ENCODE measurements at places on chromosomes 5 and 9. TPM values are rescaled to one million over a fixed set of nuclear protein-coding genes. Genes with fewer than 3 reads are reported as not detected.

The FBP2 gene
- not detected for total RNA-seq

DNA sequence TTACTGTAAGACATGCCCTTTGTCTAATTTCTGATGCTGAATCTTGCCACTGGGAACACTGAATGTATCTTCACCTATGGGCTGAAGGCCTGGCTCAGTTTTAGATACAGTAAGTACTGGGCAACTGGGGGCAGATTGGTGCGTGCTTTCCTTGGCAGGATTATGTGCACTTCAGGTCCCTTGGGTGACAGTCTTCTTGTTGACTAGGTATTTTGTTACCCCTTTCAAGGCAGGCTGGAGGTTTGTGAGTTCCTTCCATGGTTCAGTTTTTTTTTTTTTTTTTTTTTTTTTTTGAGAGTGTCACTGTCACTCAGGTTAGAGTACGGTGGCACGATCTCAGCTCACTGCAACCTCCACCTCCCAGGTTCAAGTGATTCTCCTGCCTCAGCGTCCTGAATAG lies 7.6 kb downstream of the ZMAT2 start:
- no peak for DNase-seq

DNA sequence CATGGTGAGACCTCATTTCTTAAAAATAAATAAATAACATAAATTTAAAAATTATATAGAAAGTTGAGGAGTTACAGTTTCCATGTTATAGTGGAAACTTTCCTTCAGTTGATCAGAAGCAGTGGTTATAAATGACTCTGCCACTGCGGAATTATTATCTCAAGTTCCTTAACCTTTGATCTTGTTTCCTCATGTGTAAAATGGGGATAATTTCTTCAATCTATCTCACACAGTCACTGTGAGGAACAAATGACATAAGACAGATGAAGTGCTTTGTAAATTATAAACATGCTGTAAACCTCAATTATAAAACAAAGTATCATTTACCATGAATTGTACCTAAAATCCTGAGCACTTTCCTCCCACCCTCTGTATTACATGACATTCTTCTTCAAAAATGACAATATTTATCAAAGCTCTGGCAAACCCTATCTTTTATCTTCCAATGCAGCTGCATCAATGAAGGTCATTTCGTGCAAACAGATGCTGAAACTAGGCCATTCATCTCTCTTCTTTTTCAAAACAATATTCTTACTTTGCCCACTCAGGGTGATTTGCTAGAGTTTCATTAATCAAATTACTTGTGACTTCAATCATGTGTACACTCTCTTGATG lies 46.8 kb downstream of the TMEM245 start:
- no peak for DNase-seq

DNA sequence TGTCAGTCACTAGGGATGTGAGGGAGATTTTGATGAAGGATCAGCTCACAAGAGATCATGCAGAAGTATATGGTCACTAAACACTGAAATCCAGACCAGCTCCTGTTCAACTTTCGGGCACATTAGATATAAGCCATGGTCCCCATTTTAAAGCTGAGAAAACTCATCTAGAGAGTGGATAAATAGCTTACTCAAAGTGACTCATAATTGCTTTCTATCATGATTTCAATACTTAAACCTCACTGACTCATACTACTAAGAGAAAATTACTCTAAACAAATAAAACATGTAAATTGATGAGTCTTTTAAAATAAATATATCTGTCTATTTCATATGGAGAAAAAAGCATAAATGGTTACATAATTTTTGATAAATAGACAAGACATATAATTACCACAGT lies 567.7 kb downstream of the TLR4 start:
- no peak for DNase-seq

- no peak for DNase-seq
Measured at GRCh38 chr9:130498918-130499698, 54.3 kb downstream of the ASS1 start.

The BSPRY gene
- not detected for total RNA-seq

DNA sequence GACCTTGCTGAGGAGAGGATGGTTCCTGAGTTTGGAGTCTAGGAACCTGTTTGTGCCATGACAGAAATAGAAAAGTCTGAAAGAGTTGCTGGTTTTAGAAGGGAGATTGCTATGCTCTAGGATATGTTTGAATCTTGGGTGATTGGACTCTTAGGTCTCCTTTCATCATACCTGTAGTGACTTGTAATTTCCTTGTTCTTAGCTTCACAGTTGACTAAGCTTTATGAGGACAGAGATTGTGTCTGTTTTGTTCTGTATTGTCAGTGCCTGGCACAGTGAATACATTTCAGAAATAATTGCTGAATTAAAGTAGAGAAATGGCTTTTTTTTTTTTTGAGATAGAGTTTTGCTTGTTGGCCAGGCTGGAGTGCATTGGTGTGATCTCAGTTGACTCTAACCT lies 31.5 kb downstream of the GAPVD1 start:
- DNase-seq, result no peak
